HFFc6 (cell line): ENCODE measurements at places on chromosomes 6 and 20. TPM values are rescaled to one million over a fixed set of nuclear protein-coding genes. Genes with fewer than 3 reads are reported as not detected.
A peak's percentile ranks its signal among the peaks of the same experiment; 100 is the strongest.

Gene SLC2A10
- 28.6 to 33.8 TPM (median 33.0 TPM) in 3 replicates for total RNA-seq

Gene MUC21
- total RNA-seq: not detected in 3 replicates

Gene SNAP91
- total RNA-seq: not detected in 3 replicates

DNA sequence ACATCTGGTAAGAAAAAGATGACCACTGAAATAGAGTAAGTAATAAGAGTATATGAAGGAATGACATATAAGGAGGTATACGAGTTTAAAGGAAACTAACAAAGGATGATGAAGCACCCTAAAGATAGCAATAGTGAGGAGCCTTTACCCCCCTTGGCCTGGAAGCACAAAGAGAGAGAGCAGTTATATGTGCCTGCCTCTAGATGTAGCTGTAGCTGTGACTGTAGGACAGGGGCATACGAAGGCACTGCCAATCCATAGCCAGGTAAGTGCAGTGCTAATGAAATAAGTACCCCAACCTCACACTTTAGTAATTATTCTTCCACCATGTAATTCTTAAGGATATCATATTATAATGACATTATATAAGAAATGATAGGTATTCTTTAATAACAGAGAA lies 90.1 kb upstream of the FKBP1C start:
- H3K27me3 ChIP-seq: no peaks in the 10 kb centered on the region
- H3K36me3 ChIP-seq: no peaks in the 10 kb centered on the region
- no peak overlapping the region for H3K27ac ChIP-seq
- H3K4me3 ChIP-seq: no peak overlapping the region

GRCh38 chr6:11854408-11855165 lies 76.0 kb upstream of the ADTRP start:
- DNase-seq: peak; percentile 42
- H3K36me3 ChIP-seq: no peaks in the 10 kb centered on the region
- H3K27me3 ChIP-seq: no peaks in the 10 kb centered on the region
- H3K27ac ChIP-seq: no peak overlapping the region

DNA sequence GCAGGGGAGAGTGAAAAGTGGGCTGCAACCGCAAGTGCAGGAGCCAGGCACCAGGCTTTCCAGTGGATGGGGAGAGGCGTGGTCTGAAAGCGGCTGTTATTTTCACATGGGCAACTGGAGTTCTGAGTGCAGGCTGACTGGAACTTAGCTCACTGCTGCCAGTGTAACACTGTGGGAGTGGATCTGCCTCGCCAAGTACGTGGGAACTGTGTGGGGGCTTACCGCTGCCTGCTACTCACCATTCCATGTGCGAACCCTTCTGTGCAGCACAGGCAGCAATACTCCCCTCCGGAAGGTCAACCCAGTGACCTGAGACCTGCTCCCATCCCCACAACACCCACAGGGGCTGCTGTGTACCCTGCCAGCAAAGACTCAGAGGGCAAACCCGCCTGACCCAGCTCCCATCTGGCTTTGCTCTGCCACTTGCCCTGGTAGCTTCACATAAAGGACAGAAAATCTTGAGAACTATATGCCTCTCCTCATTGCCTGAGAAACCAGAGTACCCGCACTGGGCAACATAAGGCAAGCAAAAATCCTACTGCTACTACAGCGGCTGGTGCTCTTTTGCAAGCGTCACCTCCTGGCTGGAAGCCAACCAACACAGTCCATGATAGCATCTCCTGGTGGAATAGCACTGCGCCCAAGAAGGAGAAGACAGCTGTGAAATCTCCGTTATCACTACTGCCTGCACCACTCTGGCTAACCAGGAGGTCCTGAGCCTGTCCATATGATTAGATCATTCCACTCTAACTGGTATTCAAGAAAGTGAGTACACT lies 54.4 kb upstream of the SIRPG start:
- H3K36me3 ChIP-seq: no peaks in the 10 kb centered on the region
- H3K27ac ChIP-seq: no peak overlapping the region

DNA sequence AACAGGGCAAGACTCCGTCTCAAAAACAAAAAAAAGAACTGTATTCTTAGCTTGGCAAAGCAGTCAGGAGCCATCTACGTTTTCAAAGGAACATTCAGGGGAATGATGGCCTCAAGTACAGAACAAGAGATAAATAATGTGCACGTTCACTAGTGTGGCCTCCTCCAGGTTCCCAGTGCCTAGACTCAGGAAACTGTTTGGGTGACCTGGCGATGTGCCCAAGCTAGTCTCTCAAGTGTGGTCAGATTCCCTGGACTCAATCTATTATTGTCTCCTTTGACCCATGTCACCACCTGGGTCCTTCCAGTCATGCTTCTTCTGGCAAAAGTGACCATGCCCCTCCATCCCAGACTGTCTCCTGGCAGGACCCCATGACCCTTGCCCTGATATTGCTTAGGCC lies 23.7 kb downstream of the TRAF3IP2 start:
- H3K27me3 ChIP-seq: no peaks in the 10 kb centered on the region
- no peak overlapping the region for H3K4me3 ChIP-seq
- no peak for DNase-seq
- H3K4me1 ChIP-seq: peaks cover 65% of the 10 kb centered on the region
- peaks cover 59% of the 10 kb centered on the region for H3K36me3 ChIP-seq
- H3K27ac ChIP-seq: no peak overlapping the region
